ENCODE measurements at places on chromosomes 2 and 18.

- DNase-seq, result peak; percentile 82
These were observed 158.8 kb upstream of the SLC39A10 start for GRCh38 chr2:195498176-195498575.

- DNase-seq, result no peak
These were observed 90.3 kb upstream of the BCL2L11 start for GRCh38 chr2:111030260-111030891.

DNA sequence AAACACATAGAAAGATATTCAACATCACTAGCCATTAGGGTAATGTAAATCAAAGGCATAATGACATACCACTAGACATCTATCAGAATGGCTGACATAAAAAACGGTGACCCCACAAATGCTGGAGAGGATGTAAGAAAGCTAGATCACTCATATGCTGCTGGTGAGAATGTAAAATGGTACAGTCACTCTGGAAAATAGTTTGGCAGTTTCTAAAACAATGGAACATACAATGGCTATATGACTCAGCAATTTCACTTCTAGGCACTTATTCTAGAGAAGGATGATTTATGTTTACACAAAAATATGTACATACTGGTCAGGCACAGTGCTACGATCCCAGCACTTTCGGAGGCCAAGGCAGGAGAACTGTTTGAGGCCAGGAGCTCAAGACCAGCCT lies 87.3 kb downstream of the COLEC12 start:
- no peak for DNase-seq

- DNase-seq, result no peak
These were observed 11.8 kb upstream of the ZFP36L2 start for GRCh38 chr2:43238176-43238575.

GRCh38 chr2:54557601-54558187 lies 101.6 kb downstream of the SPTBN1 start:
- DNase-seq, result peak; percentile 74

GRCh38 chr2:16014041-16014787 lies 73.9 kb downstream of the MYCN start:
- no peak for DNase-seq

- DNase-seq, result no peak
These were observed 36.3 kb downstream of the ACVR1 start for GRCh38 chr2:157839822-157840221.

GRCh38 chr18:78144669-78145068 lies 834.9 kb upstream of the SALL3 start:
- DNase-seq, result no peak

DNA sequence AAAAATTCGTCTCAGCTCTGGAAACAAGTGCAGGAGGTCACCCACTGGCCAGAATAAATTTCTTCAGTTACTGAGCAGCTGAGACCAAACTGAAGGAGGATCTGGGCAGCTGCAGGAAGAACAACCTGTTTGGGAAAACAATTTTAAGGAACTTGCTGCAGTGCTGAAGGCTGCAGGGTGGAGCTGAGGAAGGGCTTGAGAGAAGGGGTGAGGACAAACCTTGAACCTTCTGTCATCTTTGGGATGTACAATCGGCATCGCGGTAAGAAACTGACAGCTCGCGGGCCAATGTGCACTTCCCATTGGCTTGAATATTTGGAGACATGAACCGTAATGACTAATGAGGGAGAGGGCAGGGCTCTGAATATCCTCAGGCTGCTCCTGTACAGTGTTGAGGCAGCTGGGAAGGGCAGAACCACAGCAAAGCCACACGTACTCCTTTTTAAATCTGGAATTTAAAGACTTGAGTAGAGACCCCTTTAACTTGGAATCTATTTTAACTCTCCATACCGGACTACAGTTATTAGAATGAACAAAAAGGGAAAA lies 90.3 kb downstream of the TACR1 start:
- DNase-seq, result no peak

DNA sequence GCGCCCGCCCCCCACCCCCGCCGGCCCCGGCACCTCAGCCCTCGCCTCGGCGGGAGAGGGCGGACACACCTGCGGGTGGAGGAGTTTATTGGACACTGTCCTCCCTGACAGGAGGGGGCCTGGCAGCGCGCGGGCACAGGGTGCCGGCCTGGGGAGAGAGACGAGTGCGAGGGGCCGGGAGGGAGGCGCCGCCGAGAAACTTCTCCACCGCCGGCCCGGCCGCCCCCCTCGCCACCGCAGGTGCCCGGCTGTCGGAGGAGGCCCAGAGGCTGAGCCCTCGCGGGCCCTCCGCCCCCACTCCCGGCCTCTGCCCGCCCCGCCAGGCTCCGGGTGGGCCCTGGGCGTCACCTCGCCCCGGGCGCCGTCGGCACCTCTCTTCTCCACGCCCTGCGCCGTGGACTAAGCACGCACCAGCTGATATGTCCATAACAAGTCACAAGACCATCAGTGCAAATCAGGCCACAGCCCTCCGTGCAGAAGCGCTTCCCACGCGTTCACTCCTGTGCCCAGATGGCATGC lies 311.3 kb downstream of the CELF4 start:
- DNase-seq, result no peak

GRCh38 chr2:88320076-88320773 lies 132.3 kb downstream of the FOXI3 start:
- no peak for DNase-seq

DNA sequence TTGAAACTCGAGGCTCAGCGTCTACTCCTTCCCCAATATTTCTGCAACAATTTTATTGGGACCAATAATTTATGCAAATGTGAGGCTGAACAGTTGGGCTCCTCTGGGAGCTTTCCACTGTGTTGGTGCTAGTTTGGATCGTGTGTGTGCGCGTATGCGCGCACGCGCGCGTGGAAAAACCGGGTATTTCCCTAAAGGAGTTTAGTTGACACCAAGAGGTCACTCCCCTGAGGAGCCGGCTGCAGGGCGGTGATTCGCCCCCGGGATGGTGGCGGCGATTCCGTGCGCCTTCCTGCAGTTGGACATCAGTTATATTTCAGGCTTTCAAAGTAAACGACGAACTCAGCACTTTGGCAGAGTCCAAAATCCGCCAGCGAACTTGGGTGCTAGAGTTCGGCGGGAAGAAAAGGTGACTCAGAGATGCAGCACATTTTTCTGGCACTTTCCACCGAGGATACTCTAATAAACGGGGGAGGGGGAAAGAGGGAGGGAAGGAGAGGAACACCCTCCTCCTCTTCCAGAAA lies 186.5 kb upstream of the FANCL start:
- no peak for DNase-seq

DNA sequence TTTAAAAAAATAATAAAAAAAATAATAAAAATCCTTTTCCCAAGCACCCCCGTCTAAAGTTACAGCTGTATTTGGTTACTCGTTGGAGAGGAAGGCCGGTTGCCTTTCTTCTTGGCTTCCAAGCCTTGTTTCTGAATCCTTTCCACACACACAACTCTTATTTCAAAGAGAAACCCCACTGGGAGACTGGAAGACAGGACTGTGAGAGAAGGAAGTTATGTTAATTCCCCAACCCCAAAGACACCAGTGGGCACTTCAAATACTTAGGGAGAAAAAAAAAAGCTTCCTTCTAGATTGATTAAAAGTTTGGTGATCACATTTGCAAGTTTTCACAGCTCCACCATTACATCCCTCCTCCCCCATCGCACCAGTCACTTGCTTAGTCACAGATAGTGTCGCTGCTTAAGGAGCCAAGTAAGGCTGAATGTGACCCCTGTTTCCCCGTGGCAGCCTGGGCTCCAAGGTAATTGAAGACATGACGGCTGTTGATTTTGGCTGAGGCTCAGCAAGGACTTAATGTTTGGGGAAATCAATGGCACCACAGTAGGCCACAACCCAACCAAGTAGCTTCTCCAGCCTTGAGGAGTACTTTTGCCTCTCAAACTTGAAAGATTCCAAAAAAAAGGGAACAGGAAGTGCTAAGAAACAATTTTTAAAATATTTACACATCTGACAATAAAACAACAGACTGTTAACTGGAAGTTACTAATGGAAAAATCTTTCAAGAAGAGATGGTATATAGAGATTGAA lies 40.8 kb upstream of the FRZB start:
- DNase-seq, result no peak

- no peak for DNase-seq
These were observed 135.8 kb downstream of the METTL8 start for GRCh38 chr2:171297956-171298355.

DNA sequence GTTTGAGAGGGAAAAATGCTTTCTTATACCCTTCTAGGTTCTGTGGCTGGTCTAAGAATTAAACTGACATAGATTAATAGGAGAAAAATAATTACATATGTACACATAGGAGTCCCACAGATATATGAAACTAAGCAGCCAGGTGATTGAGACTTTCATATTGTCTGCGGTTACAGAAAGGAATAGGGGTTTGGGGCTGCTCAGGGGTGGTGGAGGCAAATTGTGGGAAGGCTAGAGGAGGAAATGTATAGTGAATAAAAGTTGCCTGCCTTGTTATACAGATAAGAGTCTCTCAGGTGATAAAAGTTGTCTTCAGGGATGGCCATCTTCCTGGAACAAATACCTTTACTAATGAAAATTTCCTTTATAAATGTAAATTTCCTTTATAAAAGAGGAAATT lies 28.6 kb downstream of the MDH1 start:
- no peak for DNase-seq

- DNase-seq, result no peak
These were observed 162.6 kb upstream of the TWIST2 start for GRCh38 chr2:238685327-238685709.

- DNase-seq, result no peak
These were observed 45.0 kb upstream of the ODC1 start for GRCh38 chr2:10493075-10493633.

DNA sequence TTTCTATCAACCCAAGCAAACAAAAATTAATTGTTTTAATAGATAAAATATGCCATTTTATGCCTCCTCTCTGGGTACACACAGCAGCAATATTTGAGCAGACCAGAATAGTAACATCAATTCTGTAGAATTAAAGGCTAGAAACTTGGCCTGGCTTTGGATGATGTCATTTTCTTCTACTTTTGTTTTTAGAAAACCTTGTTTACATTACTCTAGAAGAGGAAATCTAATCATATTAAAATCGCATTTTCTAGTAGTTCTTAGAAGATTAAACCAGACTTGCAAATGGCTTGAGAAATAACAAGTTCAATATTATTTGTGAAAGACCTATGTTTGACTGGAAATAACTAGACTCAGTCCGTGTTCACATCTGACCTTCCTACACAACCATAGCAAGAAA lies 102.3 kb upstream of the RFX8 start:
- DNase-seq, result no peak

DNA sequence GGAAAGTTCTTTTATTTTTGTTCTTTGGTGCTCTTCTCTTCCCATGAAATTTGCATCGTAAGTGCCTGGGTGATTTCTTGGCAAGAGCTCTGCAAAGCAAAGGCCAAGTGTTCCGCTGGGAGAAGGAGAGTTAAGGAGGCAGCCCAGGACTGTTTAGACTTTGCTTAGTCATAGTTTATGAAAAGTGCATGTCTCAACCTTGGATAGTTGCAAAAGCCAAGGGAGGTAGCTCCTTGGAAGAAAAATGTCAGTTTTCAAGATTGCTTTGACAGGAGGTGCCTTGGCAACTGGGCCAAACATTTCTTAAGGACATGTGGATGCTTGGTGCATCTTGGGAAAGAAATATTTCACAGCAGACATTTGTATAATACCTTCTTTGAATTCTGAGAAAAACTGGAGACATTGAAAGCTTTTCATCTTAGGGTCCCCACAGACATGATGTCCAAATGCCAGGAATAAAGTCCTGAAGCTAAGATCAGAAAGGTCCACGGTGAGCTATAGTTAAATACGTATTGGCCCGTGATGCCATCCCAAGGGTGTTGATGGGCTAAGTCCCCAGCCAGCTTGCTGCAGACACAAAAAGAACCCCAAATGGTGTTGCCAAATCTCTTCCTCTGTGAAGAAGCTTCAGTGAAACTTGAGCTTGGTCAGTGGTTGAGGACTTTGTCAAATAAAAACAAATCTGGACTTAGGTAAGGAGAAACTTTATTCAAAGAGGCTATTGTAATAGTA lies 96.3 kb upstream of the THUMPD2 start:
- DNase-seq, result no peak

- DNase-seq, result no peak
These were observed 16.8 kb downstream of the COBLL1 start for GRCh38 chr2:164824872-164825271.

DNA sequence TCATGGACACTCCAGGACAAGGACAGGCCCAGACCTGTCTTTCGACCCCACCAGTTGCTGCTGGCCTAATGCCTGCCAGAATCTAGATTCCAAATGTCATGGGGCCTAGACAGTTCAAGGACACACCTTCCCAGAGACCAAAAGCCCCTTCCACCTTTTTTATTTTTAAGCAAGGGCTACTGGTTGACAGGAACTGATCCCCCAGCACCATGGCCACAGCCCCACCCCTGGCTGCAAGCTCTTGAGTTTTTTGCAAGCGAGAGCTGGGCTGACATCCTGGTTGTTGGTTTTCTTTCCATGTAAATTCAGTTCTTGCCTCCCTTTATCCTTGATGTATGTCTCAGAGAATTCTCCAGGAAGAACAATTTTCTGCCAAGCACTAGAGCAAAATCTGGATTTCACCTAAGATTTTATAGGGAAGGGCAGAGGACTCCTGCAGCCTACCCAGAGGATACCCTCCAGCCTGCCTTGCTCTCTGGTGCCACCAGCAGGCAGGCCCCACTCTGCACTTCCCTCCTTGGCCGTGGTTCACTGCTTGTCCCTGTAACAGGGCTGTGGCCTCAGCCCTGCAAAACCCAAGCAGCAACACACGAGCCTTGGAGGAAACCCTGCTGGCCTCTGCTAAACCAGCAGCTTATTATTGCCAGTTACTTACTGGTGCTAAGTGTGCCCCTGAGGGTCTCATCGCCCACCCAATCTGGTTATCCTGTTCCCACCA lies 97.7 kb downstream of the TWIST2 start:
- peak; percentile 83 for DNase-seq

GRCh38 chr2:133169274-133169912 lies 398.9 kb downstream of the NCKAP5 start:
- DNase-seq, result peak; percentile 21

DNA sequence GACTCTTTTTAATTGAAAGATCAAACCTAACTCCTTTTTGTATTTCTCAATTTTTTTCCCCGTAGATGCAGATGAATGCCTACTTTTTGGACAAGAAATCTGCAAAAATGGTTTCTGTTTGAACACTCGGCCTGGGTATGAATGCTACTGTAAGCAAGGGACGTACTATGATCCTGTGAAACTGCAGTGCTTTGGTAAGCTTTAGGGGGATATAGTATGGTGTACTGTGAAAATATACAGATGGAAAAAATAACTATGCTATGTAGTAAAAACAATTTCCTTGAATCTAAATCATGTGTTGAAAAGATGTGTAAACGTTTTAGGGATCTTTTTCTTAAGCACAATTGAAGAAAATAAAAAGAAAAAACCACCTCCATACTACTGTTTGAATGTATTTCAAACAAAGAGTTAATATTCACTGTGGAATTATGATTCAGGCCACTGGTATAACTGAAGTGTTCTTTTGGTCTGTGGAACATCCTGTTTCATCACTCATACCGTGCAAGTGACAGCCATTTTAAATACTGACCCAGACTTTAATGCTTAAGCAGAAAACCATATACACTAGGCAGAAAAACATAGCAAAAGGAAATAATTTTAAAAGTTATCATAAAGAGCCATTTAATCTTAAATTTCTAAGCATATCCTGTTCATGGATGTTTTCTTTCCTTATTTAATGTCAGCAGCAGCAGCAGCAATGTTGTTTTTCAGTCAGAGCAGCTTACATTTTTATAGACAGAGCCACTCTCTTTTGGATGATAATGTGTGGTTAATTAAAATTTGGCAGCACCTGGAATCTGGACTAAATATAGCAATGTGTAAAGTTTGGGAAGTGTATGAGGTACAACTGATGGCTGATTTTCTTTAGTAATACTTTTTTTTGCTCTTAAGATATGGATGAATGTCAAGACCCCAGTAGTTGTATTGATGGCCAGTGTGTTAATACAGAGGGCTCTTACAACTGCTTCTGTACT lies 112.8 kb upstream of the RASGRP3 start:
- no peak for DNase-seq

GRCh38 chr2:128442053-128442751 lies 123.5 kb upstream of the HS6ST1 start:
- DNase-seq, result no peak

All from Karpas-422 (cell line).